ENCODE measurements at places on chromosomes 5 and 9.

- no peak for DNase-seq
These were observed 81.9 kb downstream of the ISL1 start for GRCh38 chr5:51465165-51465564.

DNA sequence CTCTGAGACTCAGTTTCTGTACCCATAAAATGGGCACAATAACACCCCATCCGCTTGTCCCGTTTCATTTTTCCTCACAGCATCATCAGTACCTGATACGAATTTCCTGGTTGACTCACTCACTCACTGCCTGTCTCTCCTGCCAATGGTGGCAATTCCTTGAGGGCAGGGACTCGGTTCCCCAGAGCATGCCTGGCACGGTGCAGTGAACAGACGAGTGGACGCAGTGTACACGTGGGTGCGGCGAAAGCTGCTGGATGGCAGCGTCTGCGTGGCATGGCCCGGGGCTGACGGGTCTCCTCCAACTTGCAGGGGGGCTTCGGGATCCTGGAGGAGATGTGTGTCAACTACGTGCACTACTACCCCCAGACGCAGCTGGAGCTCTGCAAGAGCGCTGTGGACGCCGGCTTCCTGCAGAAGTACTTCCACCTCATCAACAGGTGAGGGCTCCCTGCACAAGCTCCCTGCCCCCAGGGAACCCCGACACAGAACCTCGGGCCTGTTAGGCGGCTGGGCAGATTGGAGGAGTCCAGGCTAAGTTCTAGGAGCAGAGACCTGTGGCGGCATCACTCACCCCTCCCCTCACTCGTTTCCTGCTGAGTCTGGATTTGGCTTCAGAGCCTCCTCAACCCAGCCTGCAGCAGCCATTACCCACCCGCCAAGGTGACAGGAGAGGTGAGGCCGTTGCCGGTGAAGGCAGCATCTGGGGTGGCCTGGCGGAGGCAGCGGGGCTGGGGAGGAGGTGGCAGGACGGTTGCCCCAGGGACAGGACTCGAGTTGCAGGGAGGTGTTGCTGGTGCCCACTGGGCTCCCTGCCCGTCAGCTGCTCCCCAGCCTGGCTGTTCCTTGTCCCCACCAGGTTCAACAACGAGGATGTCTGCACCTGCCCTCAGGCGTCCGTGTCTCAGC, 20.3 kb downstream of the DBH start:
- no peak for DNase-seq

- no peak for DNase-seq
These were observed 8.2 kb downstream of the BNIP1 start for GRCh38 chr5:173152547-173152946.

DNA sequence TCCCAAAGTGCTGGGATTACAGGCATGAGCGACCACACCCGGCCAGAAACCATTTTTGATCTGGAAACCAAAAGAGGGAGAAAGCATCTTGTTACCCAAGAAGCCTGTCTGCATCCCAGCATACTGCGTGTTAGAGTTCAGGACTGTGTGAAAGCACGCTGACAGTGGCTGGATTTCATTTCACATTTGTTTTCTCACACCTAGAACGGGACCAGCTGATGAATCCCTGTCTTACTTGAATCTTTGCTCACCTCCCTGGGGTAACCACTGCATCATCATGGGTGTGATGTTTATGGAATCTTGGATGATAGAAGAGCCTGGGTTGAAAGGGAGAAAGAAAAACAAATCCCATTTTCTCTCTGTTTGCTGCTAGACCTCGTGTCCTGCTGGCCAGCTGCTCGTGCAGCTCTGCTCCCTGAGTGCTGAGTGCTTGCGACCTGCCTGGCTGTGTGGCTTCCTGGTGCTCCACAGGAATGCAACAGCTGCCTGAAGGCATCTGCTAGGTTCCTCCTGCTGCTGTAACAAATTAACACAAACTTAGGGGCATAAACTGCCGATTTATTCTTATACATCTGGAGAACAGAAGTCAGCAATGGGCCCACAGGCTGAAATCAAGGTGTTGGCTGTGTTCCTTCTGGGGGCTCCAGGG, 378.3 kb upstream of the DAP start:
- no peak for DNase-seq

GRCh38 chr5:160342413-160342941, 27.9 kb downstream of the C1QTNF2 start:
- peak; percentile 62 for DNase-seq

DNA sequence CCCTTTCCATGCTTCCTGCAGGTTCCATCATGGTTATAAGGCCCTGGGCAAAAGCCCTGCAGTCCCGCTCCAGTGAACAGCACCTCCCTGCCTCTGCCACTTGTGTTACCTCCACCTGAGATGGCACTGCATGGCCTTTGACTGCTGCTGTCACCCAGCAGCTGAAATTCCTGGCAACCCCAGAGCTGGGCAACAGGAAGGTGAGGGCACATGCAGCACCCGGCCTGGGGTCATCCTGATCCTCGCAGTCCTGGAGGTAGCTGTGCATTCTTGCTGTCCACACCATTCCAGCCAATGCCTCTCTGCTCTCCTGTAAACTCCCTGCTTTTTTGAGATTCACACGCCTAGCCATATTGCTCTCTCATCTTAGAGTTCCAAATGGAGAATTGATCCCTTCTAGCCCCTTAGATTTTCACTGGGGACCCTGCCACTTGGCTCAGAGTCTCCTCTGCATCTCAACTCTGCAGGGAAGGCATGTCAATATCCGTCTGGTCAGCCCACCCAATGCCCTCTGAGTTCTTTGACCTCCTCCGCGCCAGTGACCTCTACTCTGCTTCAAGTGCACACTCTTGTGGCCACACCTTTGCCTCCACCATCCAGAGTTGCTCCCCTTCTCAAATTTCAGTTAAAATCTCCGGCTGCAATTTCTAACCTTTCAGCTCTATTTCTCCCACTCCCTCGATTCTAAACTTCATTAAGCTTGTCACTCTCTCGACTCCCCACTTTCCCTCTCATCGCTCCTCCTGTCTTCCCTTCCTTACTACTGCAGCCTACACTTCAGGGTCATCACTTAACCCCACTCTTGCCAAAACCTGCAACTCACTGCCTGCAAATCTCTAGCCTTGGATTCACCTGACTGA, 93.4 kb downstream of the ANKH start:
- no peak for DNase-seq

DNA sequence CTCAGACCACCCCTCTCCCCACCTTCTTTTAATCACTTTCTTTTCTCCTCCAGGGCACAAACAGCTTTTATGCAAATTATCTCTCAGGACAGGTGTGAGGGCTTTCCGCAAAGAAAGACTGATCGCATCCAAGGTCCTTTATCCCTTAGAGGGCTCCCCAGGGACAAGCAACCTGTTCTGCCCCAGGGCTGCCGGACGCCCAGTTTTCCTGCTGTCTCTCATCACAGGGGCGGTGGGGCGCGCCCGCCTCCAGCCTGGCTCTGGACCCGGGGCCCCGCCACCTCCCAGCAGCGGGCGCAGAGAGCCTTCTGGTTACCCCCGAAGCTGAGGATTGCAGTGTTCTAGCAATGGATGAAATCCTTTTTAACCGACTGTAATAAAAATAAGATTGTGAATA, 266.1 kb downstream of the CWC27 start:
- DNase-seq, result peak; percentile 17

DNA sequence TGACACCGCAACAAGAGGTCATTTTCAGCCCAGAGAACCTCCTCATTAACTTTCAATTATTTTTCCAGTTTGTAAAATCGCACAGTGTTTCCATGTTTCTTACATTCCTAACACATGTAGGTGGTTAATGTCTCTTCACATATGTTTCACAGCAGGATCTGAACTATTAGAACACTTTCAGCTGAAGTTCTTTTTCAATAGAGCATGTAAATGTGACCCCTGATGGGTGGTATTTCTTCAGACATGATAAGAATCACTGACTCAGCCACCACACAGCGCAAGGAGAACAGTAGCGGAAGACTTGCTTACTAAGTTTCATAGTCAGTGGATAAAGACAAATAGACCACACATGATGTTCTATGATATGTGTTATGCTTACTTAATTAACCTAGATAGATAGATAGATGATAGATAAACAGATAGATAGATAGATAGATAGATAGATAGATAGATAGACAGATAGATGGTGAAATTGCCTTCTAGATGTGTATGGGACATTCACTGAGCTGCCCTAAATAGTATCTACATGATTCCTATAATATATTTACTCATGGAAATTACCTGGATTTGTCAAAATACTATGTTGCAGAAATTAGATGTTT, 1992.1 kb upstream of the NUDT12 start:
- no peak for DNase-seq

DNA sequence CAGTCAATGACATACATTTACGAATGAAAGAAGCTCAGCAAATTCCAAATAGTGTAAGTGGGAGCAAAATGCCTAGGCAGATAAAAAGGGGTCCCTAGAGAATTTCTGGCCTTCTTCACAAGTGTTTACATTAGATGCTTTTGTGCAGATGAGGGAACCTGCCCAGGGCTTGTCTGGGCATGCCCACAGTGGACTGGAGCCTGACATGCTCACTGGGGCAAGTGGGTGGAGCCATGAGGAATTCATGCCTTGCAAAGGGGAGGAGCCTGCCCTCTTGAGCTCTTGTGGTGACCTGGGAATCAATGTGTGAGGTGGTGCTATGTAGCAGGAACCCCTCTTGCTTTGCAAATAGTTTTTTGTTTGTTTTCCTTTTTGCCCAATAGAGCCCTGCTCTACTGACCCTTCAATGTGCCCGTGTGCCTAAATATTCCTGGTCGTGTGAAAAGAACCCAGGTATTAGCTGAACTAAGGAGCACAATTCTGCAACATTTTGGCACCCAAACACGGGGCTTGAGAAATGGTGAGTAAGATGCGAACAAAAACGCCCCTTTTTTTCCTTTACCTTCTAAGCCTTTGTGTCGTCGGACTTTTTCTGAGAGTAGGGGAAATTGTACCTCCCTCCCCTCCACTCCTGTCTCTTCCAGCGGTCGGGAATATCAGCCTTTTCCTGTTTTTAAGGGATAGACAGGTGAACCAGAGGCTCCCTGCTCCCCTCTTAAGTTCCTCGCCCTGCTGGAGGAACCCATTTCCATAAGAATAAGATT, 433.8 kb upstream of the CDH9 start:
- DNase-seq, result peak; percentile 51

DNA sequence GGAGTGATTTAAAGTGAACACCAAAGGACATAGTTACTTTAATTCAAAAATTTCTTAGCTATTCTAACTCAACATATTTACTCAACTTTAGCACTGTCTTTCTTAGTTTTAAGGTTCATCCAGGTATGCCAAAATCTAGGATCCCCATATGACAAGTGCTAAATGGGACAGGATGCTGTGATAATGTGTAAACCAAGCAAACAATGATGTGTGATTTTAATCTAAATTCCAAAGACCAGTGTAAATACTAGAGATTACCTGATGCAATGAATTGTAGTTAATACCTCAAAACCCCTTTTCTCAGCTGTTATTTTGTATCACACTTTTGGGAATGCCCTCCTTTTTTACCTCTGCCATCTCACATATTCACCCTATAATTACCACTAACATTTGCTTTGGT, 26.8 kb upstream of the ISOC1 start:
- no peak for DNase-seq

DNA sequence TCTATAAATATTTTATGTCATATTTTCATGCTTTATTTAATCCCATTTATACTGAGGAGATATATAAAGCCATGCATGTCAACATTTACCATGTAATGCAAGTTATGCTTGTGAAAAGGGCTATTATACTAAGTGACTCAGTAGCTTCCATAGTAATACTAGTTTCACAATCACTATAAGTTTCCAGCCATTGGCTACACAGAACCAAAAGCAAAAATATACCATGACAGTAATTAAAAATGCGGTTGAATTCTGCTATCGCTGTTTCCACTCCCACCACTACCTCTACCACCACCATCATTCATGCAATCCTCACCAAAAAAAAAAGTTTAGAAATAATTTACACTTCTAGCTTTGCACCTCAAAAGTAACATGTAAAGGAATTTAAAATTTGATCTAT, 60.2 kb downstream of the MLLT3 start:
- no peak for DNase-seq

- DNase-seq, result peak; percentile 23
These were observed 425.3 kb downstream of the CSNK1G3 start for GRCh38 chr5:123937230-123937629.

- no peak for DNase-seq
These were observed 84.3 kb downstream of the DNAH5 start for GRCh38 chr5:13860146-13860545.

- DNase-seq, result no peak
These were observed 153.4 kb downstream of the ZNF462 start for GRCh38 chr9:107016383-107016782.

- no peak for DNase-seq
These were observed 20.4 kb downstream of the PRLR start for GRCh38 chr5:35209862-35210261.

- DNase-seq, result no peak
These were observed 202.1 kb upstream of the TMEM161B start for GRCh38 chr5:88470745-88471144.

DNA sequence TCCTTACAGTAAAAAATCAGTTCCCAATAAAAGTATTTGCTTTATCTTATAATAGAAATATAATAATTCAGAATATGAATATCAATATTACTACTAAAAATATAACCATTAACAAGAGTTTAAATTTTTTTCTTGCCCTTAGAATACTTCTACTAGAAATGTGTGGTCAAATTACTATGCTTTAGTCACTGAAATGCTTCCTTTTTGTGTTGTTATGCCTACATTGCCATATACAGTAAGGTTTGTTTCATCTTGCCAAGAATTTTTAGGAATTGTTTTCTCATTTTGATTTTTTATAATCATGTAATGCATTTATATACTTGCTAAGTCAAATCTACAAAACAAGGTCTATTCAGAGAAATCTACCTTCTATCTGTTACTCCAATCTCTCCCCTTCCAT, 181.7 kb downstream of the CDK5RAP2 start:
- DNase-seq, result no peak

- DNase-seq, result no peak
These were observed 9.8 kb downstream of the PPP1R26 start for GRCh38 chr9:135489188-135489906.

- no peak for DNase-seq
These were observed 37.2 kb upstream of the UBAP2 start for GRCh38 chr9:34085581-34086500.

GRCh38 chr5:174433098-174433497, 291.3 kb upstream of the MSX2 start:
- DNase-seq, result no peak

DNA sequence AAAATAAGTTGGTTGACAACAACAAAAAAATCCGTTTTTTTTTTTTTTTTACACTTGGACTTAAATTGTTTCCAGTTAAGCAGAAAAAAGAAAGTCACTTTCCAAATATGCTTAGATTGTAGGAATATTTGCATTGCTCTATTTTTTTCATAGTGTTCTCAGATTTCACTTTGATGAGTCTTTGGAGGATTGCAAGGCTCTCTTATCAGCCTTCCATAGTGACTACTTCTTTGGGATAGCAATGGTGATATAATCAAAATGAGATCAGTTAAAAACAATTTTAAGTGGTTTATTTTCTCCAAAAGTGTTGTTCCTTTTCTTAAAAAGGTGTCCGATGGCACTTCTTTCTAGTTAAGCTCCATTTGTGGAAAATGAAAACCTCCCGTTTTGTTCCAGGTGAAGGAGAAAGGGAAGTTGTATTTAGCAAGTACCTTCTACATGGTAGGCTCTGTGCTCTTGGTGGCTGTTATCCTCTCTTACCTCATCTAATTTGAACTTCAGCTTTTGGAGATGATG, 3.9 kb downstream of the RASGRF2 start:
- DNase-seq, result no peak

GRCh38 chr9:137095664-137096517, 9.1 kb downstream of the MAN1B1 start:
- DNase-seq, result no peak
